ENCODE measurements at places on chromosomes 6 and 20.

- no peak for DNase-seq
Observed at GRCh38 chr6:2351807-2352431, 106.5 kb upstream of the GMDS start.

DNA sequence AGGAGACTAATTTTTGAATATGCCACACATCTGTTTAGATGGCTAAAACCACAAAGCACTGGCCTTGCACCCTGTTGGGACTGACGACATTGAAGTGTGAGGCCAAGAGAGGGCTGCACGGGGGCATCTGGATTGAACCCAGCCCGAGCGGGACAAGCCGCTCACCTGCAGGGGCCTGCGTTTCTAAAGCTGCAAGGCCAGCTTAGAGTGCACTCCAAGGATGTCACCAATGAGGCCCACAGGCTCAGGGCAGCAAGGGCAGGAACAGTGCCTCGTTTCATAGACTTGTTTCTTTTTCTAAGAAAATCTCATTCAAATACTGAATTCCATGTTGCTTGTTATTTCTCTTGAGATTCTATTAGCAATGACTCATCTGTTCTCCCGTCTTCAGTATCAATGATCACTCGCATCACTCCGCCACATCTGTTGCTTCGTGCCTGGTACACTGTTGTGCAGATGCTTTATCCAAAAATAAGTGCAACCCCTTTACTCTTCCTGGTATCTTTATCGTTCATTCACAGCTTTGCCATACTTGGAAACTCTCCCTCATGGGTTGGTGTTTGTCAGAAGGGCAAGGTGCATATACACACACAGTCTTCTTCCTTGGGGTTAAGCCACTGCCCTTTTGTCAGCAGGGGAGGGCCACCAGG, 120.1 kb downstream of the IRF4 start:
- DNase-seq: no peak

DNA sequence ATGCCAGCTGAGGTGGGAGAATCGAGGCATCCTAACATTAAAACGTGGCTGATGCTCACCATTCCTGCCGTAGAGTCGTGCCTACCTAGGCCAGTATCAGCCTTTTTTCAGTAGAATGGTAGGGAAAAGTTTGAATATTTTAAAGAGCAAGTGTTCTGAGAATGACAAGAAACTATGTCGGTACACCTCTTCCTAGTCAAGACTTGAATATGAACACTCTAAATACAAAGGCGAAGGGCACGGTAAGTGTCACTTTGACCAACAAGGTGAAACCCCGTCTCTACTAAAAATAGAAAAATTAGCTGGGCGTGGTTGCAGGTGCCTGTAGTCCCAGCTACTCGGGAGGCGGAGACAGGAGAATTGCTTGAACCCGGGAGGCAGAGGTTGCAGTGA, 1.0 kb downstream of the GINM1 start:
- DNase-seq: no peak

- no peak for DNase-seq
Observed at GRCh38 chr6:130814506-130814905, 12.7 kb upstream of the SMLR1 start.

GRCh38 chr6:67757465-67758033, 877.5 kb upstream of the ADGRB3 start:
- no peak for DNase-seq

Data from stimulated activated CD8-positive, alpha-beta memory T cell treated with anti-CD3 and anti-CD28 coated beads, Interleukin-15, amount 100 ng/mL, for 48 hours (primary cell).